GOT3 (cell line): ENCODE measurements at places on chromosomes 1 and 21.

GRCh38 chr1:115910231-115910630 lies 66.1 kb upstream of the SLC22A15 start:
- no peak for DNase-seq

- no peak for DNase-seq
Observed at GRCh38 chr1:42646056-42646455, 12.2 kb upstream of the PPIH start.

- DNase-seq: no peak
Observed at GRCh38 chr1:184965439-184965838, 8.9 kb downstream of the NIBAN1 start.

GRCh38 chr1:184482136-184482535 lies 95.3 kb downstream of the C1orf21 start:
- DNase-seq: no peak

GRCh38 chr1:225694151-225694603 lies 41.3 kb upstream of the ENAH start:
- DNase-seq: no peak

- no peak for DNase-seq
Observed at GRCh38 chr1:172905452-172905851, 145.3 kb downstream of the TNFSF18 start.

GRCh38 chr1:10193288-10193687 lies 17.1 kb upstream of the KIF1B start:
- DNase-seq: no peak

GRCh38 chr21:38806942-38807284 lies 1.2 kb downstream of the ETS2 start:
- DNase-seq: no peak

- DNase-seq: no peak
Observed at GRCh38 chr1:1364266-1364665, 5.9 kb upstream of the MXRA8 start.

GRCh38 chr1:147612366-147612765 lies 58.0 kb downstream of the ACP6 start:
- no peak for DNase-seq

GRCh38 chr1:92877081-92877711 lies 45.4 kb downstream of the RPL5 start:
- DNase-seq: no peak

DNA sequence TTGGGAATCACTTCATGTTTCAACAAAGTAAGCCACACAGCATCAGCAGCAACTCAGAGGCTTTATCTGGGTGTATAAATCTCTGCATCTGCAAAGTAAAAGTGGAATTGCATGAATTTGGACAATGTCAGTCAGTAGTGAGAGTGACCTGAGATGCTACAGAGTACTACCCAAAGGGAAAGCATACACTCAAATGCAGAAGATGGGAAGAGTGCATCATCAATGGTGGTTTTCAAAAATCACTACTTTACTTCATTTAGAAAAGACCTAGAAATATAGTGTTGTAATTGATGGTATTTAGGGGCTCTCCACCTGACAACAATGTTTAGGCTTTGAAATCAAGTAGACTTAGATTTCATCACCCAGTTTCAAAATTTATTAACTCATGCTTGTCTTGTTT lies 24.5 kb upstream of the PKN2 start:
- DNase-seq: no peak

GRCh38 chr1:149978547-149979023 lies 31.9 kb downstream of the OTUD7B start:
- DNase-seq: no peak

DNA sequence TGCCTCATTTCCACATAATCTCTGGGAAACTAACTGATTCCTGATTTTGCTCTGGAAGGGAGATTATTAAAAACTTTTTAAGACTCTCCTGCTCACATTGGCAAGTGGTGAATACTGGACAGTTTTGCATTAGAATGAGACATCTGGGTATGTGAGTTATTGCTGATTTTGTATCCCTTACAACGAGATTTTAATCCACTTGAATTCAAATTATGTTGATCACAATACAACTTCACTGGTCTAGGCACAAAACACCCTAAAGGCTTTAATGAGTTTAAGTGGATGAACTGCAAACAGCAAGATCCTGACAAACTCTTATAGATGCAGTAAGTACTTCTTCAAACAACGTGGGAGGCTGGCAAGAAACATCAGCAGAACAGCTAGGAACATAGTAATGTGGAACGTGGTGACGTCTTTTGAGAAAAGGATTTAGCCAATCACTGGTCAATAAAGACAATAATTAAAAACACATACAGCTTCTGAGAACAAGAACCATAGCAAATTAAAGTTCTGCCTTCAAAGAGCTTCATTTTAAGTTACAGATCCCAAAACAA lies 10.2 kb upstream of the LYPLAL1 start:
- no peak for DNase-seq

DNA sequence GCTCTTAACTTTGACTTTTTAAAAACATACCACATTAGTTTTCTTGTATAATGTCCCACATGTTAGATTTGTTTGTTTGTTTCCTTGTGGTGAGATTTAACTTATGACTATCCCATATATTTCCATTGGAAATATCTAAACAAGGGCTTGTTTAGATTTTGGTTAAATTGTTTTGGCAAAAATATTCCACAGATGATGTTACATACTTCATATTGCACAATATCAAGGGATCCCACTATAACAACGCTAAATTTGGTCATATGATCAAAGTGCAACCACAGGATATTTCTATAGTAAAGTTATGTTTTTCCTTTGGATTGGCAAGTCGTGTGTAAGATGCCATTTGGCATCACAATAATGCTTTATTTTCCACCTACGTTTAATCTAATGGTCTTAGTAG lies 396.7 kb downstream of the TGFB2 start:
- DNase-seq: no peak

DNA sequence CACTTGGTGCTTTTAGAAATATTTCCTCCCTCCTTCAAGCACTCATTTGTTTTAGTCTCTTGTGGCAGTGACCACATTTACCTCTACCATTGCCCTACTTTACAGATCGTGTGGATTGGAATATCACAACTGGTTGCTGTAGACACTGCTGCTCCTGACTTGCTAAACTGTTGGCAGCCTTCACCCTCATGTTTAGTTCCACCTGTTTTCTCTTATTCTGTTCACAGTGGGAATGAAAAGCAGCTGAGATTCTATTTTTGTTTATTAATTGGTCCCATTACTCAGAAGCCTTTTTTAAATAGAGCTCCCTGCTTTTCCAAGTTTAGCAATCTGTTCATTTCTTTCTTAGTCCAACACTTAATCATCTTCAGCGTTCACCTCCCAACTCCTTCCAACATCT lies 308.9 kb downstream of the RWDD3 start:
- DNase-seq: no peak

- no peak for DNase-seq
Observed at GRCh38 chr1:198607714-198608113, 31.1 kb upstream of the PTPRC start.

DNA sequence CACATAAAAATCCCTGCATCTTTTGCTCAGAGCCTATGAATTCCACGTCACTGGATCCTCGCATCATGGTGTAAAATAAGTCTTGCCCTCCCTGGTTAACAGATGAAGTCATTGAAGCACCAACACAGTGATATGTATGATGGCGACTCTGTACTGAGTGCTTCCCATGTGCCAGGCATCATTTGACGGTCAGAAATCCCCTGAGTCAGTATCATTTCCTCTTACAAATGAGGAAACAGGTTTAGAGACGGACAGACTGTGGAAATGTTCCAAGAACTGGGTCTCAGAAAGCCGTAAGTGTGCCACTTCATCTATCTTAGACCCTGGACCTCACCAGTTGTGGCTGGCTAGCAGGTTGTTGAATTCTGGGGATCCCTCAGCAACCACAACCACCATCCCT lies 5.1 kb upstream of the OLFML2B start:
- DNase-seq: no peak

DNA sequence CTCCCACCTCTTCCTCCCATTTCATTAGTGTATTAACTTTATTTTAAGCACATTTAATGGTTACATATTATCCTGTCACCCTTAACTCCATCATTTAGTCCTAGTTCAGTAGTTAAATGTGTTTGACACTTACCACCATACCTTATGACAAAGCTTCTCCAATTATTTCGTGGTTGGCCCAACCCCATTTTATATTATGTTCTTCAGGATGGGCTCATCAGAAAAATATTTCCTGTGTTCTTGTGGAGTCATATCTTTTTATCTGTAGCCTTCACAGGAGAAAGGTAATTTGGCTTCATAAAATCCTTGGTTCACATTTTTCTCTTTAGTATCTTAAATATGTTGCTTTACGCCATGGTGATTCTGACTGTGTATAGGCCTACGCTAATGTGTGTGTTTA lies 142.3 kb upstream of the COL6A1 start:
- DNase-seq: no peak

GRCh38 chr1:50181027-50181663 lies 72.4 kb downstream of the ELAVL4 start:
- no peak for DNase-seq

DNA sequence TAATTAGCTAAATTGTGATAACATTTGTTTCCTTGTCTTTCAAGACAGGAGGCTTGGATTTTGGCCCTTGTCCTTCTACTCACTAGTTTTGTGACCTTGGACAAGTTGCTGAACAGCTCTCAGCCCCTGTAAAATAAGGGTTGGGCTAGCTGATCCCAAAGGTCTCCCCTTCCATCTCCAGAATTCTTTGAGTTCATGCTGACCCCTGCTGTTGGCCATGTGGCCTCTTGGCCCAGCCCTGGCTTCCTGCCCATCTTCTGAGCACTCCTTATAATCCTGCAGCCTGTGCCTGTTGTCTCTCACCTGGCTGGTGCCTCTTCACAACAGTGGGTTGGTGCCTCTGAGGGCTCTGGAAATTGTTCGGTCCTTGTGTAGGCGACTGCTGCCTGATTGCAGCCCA lies 10.1 kb downstream of the PTGFRN start:
- DNase-seq: no peak

- no peak for DNase-seq
Observed at GRCh38 chr1:113759333-113760101, at the start of gene PHTF1. Gene PHTF1, minus strand, starts transcription at chr1:113759486. Its CDS starts 783 bp downstream, at chr1:113758703.

DNA sequence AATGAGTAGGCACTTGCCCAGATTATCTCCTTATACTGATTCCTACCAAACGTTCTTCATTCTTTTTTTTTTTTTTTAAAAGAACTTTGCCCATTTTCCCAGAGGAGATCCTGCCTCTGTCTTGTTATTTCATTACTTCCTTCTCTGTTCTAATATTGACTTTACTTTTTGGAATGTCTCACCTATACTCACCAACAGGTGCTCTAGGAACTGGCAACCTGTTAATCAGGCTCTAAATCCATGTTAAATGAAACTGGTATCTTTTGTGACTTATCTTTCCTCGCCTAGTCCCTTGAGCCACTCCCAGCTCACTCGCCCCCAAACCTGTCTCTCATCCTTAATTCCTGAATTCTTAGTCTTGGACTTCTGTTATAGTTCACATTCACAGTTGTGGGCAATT lies 1.2 kb upstream of the CRCT1 start:
- DNase-seq: no peak

GRCh38 chr1:206933333-206933945 lies 11.7 kb upstream of the FCMR start:
- no peak for DNase-seq
